ENCODE measurements at places on chromosomes 4 and X.

- DNase-seq, result no peak
Observed at GRCh38 chr4:172946503-172946902, 222.1 kb upstream of the GALNT7 start.

GRCh38 chr4:41734371-41734770 is 14.2 kb downstream of the PHOX2B start:
- DNase-seq, result no peak

GRCh38 chrX:47209508-47210238 is 8.8 kb upstream of the CDK16 start:
- no peak for DNase-seq

GRCh38 chrX:18871970-18872369 is 111.9 kb downstream of the PHKA2 start:
- no peak for DNase-seq

DNA sequence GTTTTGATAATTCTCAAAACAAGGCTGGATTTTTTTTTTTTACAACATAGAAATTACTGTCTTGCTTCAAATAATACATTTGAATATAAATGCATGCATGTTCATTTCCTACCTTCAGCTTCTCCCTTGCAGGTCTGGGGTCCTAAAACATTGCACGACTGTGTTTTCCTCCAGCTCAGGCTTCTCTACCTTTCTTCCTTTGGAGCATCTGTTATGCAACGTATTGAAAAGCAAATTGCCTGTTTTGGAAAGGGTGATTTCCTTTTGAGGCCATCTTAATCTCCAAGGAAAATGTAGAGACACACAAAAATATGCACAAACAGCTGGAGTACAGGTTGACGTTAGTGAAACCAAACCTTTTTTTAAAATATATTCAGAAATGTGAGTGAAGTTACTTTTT is 115.6 kb upstream of the TLL1 start:
- no peak for DNase-seq

- no peak for DNase-seq
Observed at GRCh38 chrX:152170621-152171020, 32.2 kb upstream of the MAGEA10 start.

- DNase-seq, result no peak
Observed at GRCh38 chrX:133640161-133641015, 225.1 kb upstream of the GPC4 start.

- DNase-seq, result no peak
Observed at GRCh38 chr4:141668200-141668910, 32.0 kb downstream of the IL15 start.

DNA sequence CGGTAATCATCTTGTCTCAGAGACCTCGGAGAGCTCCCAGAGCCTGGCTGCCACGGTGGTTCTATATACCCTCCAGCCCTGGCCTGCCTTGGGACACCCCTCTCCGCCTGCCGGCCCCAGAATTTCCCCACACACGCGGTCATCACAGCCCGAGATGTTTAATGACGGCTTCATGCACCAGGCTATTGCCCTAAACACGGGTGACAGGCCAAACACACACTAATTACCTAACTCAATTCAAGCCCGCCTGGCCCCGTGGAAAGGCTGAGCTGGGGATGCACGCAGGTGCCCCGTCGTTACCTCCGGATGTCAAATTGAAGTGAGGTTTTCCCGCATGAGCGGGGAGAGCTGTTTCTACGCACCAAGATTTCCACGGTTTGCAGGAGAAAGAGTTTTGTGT is 72.9 kb upstream of the PPP2R3B start:
- no peak for DNase-seq

DNA sequence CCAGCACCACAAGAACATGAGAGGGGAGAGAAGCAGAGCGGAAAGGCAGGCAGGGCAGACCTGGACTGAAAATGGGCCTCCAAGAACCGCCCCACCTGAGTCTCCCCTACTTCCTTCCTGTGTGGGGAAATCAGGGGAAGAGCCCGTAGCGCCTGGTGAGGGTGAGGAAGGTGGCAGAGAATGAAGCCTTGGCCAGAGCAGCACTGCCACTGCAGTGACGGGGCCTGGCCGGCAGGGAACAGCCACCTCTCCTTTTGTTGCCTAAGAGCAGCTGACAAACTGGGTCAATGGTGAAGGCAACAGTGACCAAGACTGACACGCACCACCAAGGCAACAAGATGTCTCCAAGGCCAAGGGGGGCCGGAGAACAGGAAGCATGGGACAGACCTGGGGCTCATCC is 58.4 kb upstream of the CBR4 start:
- no peak for DNase-seq

GRCh38 chr4:111652236-111652635 is 493.0 kb upstream of the FAM241A start:
- no peak for DNase-seq

DNA sequence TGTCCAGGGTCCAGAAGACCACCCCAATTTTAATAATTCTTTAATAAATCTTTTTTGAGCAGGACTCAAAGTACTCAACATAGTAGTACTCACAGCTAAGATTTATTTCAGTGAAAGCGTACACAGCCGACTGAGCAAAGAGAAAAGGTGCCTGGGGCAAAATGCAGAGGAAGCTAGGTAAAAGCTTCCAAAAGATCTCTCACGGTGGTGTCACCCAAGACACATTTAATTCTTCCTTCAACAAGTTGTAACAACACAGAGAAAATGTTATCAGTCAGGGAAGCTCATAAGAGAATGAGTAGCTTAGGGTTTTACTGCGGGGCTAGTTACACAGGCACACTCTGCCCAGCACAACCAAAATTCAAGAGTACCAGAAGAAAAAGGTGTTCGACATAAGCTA is 201.1 kb downstream of the OPHN1 start:
- no peak for DNase-seq

DNA sequence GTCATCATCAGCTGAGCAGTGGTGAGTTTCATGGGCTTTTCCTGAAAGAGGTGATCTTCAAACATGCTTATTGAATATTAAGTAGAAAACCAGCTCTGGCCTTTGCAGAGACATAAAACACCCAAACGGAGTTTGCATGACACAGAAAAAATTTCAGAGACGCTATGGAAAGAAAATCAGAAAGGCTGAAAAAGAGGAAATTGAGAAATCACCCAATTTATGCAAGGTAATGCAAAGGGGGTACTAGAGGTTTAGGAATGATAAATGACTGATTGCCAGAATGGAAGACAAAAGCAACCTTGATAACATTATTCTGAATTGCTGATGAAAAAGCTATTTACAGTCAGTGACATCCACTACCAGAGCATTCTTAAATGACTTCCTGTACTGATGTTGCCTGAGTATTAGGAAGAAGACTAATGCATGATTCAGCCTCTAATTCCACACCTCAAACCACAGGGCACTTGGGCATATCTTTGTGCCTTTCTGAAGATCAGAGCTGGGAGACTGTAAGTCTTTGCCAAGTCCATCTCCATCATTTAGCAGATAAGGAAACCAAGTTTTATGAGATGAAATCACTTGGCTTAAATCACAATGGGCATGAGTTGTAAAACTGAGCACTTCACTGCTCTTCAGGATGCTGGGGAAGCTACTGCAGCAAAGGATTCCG is 565.7 kb downstream of the PPARGC1A start:
- DNase-seq, result no peak

DNA sequence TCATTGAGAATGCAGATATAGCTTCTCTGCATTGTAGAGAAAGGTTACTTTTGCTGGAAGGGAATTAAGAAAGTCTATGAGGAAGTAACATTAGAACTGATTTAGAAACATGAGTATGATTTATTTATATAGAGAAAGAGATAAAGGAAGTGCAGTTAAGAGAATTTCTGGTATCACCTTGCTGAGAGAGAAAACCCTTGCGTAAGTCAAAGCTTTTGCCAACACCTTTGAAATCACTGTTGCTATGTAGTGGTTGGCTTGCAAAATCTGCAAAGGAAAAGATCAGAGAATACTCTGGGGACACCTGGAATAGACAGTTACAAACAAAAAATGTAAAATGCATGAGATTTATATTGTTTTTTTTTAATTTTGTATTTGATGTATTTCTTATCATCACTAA is 137.3 kb upstream of the RXFP1 start:
- no peak for DNase-seq

- no peak for DNase-seq
Observed at GRCh38 chrX:20270562-20270890, 3.8 kb upstream of the RPS6KA3 start.

DNA sequence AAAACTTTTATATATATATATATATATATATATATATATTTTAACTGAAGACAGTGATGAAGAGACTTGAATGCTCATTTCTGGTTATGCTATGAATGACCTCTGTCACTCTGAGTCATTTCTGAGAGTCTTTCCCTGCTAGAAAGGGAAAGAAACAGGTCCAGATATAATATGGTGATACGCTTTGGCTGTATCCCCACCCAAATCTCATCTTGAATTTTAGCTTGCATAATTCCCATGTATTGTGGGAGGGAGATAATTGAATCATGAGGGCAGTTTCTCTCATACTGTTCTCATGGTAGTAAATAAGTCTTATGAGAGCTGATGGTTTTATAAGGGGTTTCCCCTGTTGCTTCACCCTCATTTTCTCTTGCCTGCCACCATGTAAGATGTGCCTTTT is 254.1 kb upstream of the IGFBP7 start:
- no peak for DNase-seq

- no peak for DNase-seq
Observed at GRCh38 chr4:55336138-55337034, 9.7 kb upstream of the SRD5A3 start.

GRCh38 chrX:141662781-141663180 is 35.8 kb downstream of the SPANXD start:
- DNase-seq, result no peak

- no peak for DNase-seq
Observed at GRCh38 chrX:85159644-85160043, 83.9 kb downstream of the SATL1 start.

GRCh38 chr4:183443655-183444213 is 702 bp upstream of the CDKN2AIP start:
- no peak for DNase-seq

DNA sequence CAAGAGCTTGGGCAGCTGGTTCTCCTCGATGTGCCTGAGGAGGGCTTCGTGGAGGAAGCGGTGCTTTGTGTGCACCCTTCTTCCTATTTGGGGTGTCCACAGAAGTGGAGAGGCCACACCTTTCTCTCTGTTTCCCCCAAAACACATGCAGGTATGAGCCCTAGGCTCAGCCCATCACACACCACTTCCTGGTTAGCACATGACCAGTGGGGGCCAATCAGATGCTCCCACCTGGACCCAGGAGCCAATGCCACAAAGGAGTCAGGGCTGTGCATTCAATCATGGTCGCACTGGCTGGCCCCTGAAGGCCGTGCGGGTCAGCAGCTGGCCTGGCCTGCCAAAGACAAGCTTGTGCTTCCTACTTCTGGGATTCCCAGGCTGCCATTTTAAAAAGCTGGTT is 51.4 kb downstream of the PPP2R2C start:
- DNase-seq, result no peak

DNA sequence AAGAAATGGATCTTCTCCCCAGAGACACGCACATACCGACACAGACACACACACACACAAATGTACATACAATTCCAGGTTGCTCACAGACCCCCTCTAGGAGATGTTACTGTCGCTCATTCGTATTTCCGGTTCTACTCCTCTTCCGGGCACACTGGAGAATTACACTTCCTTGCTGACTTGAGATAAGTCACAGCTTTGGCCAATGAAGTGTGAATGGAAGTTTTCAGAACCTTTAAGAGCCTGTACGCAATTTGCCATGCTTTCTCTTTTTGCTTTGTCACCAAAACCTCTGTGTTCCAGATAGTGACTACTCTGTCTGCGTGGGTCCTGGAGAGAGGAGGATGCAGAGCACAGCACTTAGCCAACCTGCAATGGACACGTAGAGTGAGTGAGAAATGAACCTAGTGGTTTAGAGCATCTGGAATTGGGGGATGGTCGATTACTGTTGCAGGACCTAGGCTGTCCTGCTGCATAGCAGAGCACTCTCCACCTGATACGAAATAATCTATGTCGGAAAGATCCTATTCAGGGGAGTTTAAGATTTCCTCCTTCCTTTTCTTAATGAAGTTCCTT is 239.5 kb upstream of the TET2 start:
- no peak for DNase-seq

DNA sequence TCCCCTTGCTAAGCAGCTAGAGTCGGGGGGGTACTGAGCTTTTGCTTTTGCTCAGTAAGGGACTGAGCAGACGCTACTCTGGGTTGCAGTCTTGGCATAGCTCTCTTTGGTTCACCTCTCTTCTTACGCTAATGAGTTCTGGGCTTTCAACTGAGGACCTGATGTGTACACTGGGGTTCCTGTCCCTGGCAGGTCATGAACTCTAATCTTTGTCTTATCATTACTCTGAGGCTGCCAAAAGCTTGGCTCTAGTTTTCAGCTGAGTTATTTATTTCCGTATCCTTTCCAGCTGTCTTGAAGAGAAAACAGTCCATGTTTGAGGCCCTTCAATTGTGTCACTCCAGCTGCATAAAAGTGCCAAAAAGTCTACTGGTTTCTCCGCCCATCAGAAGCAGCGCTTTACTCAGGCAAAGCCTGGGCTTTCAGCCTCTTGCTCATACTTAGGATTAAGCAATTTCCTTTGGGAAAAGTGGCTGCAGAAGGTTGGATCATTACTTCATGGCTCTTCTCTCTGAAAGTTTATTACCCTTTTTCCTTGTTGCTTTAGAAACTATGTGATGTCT is 121.0 kb upstream of the STOX2 start:
- DNase-seq, result no peak

- DNase-seq, result no peak
Observed at GRCh38 chr4:147526272-147526654, 45.4 kb downstream of the EDNRA start.

DNA sequence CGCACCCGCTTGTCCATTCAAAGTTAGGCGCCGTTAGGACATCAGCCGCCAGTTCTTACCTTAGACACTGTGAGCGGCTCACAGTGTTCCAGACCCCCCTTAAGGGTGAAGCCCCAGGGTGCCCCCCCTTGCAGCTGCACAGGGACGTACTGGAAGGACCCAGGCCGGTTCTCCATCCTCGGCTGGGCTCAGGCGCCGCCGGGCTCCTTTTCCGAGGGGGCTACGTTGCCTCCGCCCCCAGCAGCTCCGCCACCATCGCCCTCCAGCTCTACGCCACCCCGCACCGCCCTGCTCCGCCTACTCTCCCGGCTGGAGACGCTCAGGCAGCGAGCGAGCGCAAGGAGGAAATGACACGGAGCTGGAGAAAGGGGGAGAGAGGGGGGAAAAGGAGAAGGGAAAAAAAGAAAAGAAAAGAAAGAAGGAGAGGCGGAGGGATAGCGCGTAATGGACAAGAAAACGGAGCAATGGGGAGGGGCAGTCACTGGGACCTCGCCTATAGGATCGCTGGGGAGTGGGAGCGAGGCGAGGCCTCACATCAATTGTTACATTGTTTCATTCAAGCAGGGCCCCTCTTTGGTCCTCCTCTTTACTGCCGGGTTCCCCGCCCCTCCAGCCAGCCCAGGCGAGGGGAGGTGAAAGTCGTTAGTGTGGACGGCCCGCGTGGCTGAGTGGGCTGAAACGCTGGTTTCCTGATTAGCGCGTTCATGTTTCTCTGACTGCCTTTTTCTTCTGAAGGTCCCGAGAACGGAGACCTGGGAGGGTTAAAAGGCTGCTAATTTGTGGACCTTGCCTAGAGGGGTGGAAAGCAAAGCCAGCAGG is at the start of gene SHROOM4:
Gene SHROOM4, minus strand, starts transcription at position 352 of the 819 bp plus-strand sequence. Its CDS starts 176 bp downstream, at position 176.
- no peak for DNase-seq

Measured in CD4-positive, alpha-beta memory T cell (primary cell).